ENCODE measurements at places on chromosomes 2 and 18. TPM values are rescaled to one million over a fixed set of nuclear protein-coding genes. Genes with fewer than 3 reads are reported as not detected.

Gene NT5C1B
- total RNA-seq = not detected

Gene TUBB8B
- total RNA-seq = not detected

Gene DSG2
- 15.6 TPM for total RNA-seq

Gene NEMP2
- total RNA-seq = 6.6 TPM

Gene GLI2
- total RNA-seq = 4.9 TPM

Data from myometrial cell (primary cell).